ENCODE measurements at places on chromosomes 3 and 15.

- DNase-seq: peak; percentile 74
Observed at GRCh38 chr15:90101969-90102890, at the start of gene IDH2. IDH2 (minus strand) TSS chr15:90102468; CDS start chr15:90102390, 78 bp downstream.

DNA sequence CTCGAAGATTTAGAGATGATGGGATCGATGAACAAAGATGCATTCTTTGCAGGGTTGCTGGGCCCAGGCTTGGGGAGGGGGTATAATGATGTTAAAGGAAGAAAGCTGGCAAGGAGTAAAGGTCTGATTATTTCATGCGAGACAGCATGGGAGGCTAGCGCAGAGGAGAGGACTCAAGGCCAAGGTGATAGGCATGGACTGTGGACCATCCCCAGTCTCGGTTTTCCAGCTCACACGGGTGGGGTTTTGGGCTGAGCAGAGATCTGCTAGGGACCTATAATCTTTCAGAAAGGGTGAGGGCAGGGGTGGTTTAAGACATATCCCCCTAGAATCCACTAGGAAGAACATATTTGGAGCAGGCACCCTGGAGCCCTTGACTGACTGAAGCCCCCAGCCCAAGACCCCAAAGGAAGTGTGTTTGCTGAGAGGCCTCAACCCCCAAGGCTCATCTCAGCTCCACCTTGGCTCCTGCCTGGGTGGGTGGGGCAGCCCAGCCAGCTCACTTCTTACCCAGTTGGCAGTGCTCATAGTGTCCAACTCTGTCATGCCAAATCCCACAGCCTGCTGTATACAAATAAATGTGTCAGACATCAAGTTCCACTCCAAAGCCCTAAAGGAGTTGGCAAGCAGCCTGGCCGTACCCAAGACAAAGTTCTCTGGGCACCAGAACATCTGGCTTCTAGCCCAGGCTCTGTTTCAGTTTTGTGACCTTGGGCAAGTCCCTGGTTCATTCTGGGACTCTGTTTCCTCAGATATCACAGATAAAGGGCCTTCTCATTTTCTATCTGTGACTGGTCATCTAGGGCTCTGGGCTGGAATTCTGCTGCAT, 17.9 kb downstream of the ACSBG1 start:
- DNase-seq: no peak

DNA sequence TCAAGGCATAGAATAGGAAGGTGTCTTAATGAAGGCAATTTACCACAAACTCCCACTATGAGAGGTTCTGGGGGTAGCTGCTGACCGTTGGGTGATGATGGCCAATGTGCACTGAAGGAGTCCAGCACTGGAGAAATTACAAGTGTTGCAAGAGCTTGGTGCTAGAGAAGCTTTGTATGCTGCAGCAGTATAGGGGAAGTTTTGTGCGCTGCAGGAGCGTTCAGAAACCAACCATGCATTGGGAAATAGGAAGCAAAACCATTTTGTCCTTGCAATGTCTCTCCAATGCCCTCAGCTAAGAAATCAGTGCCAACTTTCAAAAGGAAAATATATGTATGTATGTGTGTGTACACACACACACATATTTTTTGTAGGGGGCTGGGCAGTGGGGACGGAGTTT, 441.6 kb upstream of the NAALADL2 start:
- no peak for DNase-seq

GRCh38 chr15:40340038-40340739, 550 bp downstream of the CCDC9B start:
- no peak for DNase-seq

DNA sequence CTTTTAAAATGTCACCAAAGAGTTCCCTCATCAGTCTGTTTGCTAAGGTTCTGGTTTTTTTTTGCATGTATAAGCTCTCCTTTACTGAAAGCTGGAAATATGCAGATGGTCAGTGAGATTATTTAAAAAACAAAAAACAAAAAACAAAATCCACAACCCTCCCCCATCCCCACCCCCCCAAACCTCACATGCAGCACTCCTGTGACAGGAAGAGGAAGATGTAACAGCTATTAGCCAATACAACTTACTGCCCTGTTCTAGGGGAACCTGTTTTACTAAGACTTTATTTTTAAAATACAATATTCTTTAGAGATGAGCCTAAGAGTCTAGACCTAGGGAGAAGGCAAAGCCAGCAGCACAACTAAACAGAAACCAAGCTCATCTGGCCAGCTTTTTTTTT, 39.5 kb downstream of the ANP32A start:
- DNase-seq: no peak

DNA sequence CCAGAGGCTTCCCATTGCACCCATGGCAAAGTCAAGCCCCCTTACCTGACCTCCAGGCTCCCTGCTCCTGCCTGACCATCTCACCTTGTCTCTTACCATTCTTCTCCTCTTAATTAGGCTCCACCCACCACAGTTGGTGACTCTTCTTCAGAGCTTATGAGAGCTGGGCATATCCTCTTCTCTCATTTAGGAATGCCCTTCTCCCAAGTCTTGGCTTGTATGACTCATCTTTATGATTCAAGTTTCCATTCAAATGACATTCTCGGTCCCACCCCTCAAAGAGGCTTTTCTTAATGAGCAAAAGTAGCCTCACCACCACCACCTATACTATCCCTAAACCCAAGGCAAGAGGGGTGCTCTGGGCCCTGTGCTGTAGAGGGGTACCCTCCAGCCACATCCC, 55.3 kb upstream of the NUDT16 start:
- no peak for DNase-seq

DNA sequence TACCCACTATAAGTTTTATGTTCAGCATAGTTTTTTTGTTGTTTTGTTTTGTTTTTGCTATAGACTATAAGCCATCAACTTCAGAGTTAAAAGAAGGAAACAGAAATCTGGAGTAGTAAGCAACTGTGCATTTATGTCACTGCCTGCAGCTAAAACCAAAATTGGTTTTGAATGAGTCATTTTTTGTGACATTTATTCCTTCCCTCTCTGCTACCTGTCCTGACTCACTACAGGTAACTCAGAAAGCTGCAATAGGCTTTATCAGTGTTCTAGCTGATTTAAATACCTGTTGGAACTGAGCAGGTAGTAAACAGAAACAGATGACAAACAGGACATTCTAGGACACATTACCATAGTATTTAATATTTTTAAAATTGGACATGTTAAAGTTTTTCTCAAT, 393.3 kb upstream of the WNT5A start:
- DNase-seq: no peak

- DNase-seq: no peak
Observed at GRCh38 chr3:62873451-62873760, 1.8 kb downstream of the CADPS start.

DNA sequence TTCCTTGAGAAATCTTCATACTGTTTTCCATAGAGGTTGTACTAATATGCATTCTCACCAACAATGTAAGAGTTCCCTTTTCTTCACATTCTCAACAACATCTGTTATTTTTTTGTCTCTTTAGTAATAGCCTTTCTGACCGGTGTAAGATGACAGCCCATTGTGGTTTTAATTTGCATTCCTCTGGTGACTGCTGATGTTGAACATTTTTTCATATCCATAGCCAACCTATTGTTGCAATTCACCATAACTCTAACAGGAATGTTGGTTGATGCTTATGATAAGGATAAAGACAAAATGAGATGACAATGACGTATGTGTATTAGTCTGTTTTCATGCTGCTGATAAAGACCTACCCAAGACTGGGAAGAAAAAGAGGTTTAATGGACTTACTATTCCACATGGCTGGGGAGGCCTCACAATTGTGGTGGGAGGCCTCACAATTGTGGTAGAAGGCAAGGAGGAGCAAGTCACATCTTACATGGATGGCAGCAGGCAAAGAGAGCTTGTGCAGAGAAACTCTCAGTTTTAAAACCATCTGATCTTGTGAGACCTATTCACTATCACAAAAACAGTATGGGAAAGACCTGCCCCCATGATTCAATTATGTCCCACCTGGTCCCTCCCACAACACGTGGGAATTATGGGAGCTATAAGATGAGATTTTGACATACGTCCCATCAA, 37.6 kb upstream of the RHCG start:
- DNase-seq: no peak

DNA sequence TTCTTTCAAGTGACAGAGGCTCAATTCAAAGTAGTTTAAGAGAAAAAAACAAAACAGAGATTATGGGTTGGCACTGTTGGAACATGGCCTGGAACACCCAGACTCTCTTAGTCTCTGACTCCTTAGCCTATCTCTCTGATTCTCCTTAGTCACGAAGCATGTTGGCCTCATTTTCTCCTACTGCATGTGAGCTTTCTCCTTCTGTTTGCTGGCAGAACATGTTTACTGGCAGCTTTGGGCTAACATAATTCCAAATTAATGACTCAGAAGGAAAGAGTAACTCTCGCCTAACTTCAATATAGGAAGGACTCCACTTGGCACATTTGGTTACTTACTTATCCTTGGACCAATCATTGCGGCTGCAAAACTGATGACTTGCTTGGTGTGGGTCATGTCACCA, 21.7 kb upstream of the CCDC39 start:
- no peak for DNase-seq

DNA sequence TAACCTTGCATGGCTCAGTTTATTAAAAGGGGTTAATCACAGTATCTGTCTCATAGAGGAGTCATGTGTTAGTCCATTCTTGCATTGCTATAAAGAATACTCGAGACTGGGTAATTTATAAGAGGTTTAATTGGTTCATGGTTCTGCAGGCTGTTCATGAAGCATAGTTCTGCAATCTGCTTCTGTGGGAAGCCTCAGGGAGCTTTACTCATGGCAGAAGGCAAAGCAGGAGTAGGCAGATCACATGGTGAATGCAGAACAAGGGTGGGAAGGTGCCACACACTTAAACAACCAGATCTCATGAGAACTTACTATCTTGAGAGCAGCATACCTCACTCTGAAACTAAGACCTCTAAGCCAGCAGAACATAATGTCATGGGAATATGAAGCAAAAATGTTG, 42.2 kb upstream of the PTX3 start:
- DNase-seq: no peak

- DNase-seq: no peak
Observed at GRCh38 chr3:59595830-59596229, 546.0 kb upstream of the CFAP20DC start.
